Effector CD4-positive, alpha-beta T cell (primary cell): ENCODE measurements at places on chromosomes 1 and 21.

GRCh38 chr1:19954059-19954458, 25.4 kb downstream of the PLA2G2A start:
- DNase-seq: no peak

DNA sequence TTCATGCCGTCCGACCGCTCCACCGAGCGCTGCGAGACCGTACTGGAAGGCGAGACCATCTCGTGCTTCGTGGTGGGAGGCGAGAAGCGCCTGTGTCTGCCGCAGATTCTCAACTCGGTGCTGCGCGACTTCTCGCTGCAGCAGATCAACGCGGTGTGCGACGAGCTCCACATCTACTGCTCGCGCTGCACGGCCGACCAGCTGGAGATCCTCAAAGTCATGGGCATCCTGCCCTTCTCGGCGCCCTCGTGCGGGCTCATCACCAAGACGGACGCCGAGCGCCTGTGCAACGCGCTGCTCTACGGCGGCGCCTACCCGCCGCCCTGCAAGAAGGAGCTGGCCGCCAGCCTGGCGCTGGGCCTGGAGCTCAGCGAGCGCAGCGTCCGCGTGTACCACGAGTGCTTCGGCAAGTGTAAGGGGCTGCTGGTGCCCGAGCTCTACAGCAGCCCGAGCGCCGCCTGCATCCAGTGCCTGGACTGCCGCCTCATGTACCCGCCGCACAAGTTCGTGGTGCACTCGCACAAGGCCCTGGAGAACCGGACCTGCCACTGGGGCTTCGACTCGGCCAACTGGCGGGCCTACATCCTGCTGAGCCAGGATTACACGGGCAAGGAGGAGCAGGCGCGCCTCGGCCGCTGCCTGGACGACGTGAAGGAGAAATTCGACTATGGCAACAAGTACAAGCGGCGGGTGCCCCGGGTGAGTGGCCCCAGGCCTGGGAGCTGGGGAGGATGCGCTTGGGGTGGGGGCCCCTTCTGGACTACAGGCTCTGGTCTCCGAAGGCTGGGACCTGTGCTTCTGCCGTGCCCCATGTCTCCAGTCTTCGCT, 1.1 kb downstream of the SKI start:
- DNase-seq: no peak

DNA sequence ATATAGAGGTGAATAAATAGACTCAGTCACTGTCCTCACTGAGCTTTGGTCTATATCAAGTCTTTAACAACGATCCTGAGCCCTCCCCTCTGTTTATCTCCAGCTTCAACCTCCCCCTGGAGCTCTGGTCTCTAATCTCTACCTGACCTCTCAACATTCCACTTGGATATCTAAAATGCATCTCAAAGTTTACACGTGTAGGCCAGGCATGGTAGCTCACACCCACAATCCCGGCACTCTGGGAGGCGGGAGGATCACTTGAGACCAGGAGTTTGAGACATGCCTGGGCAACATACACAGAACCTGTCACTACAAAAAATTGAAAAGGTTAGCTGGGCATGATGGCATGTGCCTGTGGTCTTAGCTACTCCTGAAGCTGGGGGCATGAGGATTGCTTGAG, 53.4 kb downstream of the GADD45A start:
- DNase-seq: no peak

GRCh38 chr1:1554550-1554925, 14.1 kb upstream of the TMEM240 start:
- no peak for DNase-seq

GRCh38 chr1:151843398-151843797, 3.8 kb upstream of the C2CD4D start:
- DNase-seq: no peak

DNA sequence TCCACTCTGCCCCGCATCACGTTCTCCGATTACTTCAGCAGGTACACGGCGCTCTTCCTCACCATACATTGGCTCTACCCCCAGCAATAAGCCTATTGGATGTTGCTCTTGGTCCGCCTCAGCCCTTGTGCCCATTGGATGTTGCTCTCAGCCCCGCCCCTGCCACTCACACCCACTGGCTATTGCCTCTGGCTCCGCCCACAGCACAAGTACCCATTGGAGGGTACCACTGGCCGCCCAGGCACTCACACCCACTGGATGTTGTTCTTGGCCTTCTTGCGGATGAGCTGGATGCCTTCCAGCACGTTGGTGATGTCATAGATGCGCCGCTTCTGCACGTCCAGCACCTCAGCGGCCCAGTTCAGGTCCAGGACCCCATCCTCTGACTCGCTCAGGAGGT, 9.4 kb downstream of the E2F2 start:
- DNase-seq: no peak

GRCh38 chr1:28244549-28245251, 8.8 kb downstream of the ATP5IF1 start:
- no peak for DNase-seq

GRCh38 chr21:25188677-25189079, 418.6 kb downstream of the MRPL39 start:
- no peak for DNase-seq

GRCh38 chr1:233673261-233673946, 59.5 kb downstream of the KCNK1 start:
- DNase-seq: no peak

- DNase-seq: peak; percentile 81
Observed at GRCh38 chr1:145885738-145886287, at the start of gene ANKRD35. Gene ANKRD35 (minus strand): TSS chr1:145885866. CDS start chr1:145885758, 108 bp downstream.

- DNase-seq: no peak
Observed at GRCh38 chr1:91123773-91124172, 101.9 kb upstream of the ZNF644 start.

DNA sequence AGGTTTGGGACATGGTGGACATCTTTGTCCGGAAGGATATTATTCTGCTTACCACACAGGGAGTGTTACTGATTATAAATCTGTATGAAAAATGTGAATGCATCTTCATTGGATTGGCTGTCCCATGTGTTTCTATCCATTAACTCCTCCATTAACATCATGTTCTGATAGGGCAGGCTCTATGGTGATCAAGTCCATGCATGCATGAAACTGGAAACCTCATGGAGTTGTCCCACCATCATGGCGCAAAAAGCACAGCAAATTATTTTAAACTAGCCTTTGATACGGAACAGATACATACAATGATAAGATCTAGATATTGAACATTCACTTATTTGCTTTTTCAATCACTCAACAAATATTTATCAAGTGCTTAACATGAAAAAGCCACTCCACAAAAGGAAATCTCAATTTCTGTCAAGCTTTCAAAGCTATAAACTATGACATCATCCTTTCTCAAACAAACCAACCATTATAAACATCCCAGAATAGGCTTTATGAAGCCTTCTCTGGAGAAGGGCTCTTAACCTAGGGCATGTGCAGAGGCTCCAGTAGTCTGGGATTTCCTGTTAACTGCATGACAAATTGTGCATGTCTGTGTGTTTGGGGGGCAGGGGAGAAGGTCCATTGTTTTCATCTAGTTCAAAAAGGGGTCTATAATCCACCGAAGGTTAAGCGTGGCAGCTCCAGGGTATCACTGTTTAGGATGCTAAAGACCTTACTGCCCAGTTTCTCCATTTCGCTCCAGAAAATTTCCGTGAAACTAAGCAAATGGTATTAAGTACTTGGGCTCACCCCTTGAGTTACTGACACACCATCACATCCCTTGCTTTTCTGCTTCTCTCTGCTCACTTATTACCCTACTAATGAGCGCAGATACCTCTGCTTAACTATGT, 46.1 kb downstream of the ADAMTS1 start:
- DNase-seq: no peak

DNA sequence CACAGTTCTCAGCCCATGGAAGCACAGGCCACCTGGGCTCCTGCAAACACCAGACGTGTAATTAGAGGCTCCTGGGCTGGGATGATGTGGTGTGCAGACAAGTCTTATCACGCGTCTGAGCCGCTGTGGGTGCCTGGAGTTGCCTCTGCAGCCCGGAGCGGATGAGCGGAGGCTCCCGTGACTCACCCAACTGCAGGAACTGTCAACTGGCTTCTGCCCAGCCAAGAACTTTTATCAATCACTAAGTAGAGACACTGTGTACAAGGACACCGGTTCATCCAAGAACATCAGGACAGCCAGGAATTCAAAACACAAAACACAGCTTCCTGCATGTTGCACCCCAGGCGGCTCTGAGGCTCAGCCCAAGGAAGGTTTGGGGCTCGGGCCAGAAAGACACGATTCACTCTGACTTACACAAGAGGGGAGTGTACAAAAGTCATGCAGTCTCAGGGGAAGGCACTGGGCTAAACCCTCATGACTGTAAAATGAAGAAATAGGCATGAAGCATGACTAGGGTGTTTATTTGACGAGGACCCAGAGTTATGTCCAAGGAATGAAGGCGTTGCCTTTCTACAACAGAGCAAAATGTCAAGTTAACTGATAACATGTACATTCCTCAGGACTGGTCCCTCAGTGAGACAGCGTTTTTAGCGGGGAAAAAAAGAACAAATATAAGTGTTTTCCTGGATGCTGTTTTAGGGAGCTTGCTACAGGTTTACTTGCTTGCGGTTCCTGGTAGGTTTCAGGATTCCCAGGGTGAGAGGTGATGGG, 21.1 kb downstream of the ERRFI1 start:
- no peak for DNase-seq

GRCh38 chr1:80445033-80445432, 1355.7 kb upstream of the ADGRL2 start:
- no peak for DNase-seq

GRCh38 chr1:181141431-181141910, 53.0 kb downstream of the IER5 start:
- no peak for DNase-seq

DNA sequence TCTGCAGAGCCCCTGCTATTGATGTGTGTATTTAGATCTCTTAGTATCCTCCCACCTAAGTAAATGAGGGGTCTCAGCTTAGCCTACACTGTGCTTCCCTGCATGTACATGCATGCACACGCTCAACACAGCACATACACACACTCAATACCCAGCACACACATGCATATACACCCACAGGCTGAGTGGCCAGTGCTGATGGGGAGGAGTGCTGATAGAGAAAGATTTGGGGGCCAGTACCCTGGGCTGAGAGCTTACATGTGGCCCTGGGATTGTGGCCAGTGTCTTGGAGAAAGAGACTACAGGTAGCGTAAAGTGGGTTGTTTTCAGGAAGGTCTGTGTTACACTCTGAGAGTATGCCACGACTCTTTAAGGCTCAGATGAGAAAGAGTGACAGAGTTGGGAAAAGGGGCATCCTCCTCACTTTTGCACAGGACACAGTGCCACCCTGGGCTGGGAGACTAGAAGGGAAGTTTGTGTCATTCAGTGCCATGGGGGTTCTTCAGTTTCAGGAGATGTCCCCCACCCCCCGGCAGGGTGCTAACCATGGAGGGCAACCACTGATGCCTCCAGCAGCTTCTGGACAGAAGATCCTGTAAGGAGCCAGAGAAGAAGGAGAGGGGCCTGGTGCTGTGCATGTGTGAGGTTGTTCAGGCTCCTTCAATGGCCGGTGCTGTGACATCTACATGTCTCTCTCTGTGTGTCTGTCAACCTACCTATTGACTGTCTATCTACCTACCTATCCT, 166.8 kb downstream of the RHOU start:
- no peak for DNase-seq

- DNase-seq: no peak
Observed at GRCh38 chr1:6473156-6473555, 7.2 kb upstream of the TNFRSF25 start.

DNA sequence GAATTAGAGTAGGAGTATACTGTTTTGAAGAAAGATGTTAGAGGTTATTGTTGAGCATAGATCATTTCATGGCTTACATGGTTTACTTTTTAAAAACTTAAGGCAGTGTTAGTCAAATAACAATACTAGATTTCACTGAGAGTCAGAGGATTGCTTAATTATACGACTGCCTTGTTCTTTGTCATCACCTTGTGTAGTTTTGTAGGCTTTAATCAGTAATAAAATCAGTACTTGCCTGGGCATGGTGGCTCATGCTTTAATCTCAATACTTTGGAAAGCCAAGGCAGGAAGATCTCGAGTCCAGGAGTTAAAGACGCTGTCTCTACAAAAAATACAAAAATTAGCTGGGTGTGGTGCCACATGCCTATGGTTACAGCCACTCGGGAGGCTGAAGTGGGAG, 41.3 kb upstream of the GPR52 start:
- DNase-seq: no peak

DNA sequence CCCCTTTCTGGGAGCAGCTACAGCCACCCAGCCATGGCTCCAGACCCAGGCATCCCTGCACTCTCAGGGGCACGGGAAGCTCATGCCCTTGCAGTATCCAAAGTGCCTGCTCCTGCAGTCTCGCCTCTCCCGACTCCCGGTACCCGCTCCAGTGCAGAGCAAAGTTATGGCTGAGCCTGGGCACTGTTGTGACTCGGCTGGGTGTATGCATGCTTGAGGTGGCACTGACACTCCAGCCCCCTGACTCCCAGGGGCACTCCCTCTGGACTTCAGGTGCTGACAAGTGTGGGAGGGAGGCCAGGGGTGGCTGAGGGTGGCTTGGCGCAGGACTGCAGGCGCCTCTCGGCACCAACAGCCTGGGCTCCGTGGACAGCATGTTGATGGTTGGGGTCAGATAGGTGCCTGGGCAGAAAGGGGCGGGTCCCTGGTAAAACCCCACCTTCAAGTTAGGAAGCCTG, 580.1 kb upstream of the ADGRL2 start:
- DNase-seq: no peak

- no peak for DNase-seq
Observed at GRCh38 chr21:38734646-38735365, 70.9 kb upstream of the ETS2 start.

GRCh38 chr1:92662048-92662447, 122.9 kb downstream of the EVI5 start:
- no peak for DNase-seq

- DNase-seq: no peak
Observed at GRCh38 chr21:20258542-20258941, 739.7 kb upstream of the NCAM2 start.

GRCh38 chr1:211559222-211560010, 19.5 kb downstream of the SLC30A1 start:
- no peak for DNase-seq

DNA sequence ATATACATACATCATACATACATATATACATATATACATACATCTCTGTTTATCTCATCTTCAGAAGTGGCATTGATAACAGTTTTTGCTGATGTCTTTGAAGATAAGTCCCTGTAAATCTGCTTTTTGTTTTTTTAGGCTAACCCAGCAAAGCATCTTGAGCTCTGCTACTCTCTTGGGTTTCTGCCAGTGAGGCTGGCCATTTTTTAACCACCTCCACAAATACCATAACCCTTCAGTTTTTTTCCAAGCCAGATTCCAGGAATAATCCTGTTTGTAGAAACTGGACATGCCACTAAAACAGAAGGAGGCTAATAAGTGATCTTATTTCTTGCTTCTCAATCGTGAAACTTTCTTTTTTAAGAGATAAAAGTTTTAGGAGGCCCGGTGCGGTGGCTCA, 21.6 kb downstream of the SDHC start:
- no peak for DNase-seq

DNA sequence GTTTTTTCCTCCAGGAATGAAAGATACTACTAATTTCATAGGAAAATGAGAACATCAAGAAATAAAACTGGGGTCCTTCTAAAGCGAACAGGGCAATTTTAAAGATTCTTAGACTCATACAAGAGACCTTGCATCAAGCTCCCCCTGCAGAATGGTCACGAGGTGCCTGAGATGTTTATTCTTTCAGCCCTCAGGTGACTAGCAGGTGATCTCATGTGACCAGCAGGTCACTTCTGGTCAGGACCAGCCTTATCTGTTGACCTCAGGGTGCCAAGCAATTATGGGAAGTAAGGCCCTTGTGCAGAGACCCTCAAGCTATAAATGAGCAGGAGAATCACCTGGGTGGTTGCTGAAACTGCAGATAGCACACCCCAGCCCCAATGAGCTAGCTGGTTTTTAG, 20.6 kb upstream of the TMEM51 start:
- DNase-seq: no peak

GRCh38 chr1:22051607-22052114, 848 bp upstream of the CDC42 start:
- DNase-seq: no peak

GRCh38 chr1:81921851-81922462, 121.2 kb downstream of the ADGRL2 start:
- DNase-seq: no peak
